Smooth muscle cell of the brain vasculature (primary cell): ENCODE measurements at places on chromosomes 13 and 19.

- DNase-seq, result no peak
Measured at GRCh38 chr19:35098413-35099049, 17.1 kb upstream of the FXYD3 start.

GRCh38 chr13:44140146-44140545 lies 233.5 kb upstream of the SERP2 start:
- DNase-seq, result no peak

- no peak for DNase-seq
Measured at GRCh38 chr19:18173572-18174288, at the start of gene IFI30. Gene IFI30, plus strand, starts transcription at chr19:18173813. Its CDS starts 29 bp downstream, at chr19:18173842.

DNA sequence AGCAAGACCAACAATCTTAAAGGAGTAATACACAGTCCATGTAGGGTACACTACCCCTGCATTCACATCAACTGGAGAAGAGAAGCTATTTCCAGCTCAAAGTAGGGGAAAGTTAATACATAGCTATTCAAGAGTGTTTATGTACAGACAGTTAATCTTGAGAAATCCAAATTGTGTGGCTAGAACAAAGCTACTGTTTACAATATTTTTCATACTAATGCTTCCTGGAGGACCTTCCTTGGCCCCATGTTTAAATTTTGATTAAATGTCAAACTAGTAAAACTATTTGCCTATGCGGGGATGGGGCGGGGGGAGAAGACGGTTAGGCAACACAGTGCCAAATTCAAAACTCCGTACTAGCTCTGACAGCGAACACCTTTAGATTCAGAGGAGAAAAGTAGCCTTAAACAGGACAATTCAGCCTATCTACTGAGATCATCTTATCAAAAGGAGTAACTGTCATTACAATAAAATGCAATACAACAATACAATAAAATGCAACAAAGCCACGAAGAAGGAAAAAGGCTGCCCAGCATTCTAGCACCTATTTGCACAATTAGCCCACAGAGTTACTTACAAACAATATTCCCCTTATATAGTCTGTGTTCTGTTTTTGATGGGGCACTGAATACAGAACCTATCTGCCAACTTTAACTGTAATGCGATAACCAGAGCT lies 29.1 kb downstream of the BRD4 start:
- no peak for DNase-seq

- DNase-seq, result no peak
Measured at GRCh38 chr19:29329460-29330134, 116.6 kb upstream of the UQCRFS1 start.

DNA sequence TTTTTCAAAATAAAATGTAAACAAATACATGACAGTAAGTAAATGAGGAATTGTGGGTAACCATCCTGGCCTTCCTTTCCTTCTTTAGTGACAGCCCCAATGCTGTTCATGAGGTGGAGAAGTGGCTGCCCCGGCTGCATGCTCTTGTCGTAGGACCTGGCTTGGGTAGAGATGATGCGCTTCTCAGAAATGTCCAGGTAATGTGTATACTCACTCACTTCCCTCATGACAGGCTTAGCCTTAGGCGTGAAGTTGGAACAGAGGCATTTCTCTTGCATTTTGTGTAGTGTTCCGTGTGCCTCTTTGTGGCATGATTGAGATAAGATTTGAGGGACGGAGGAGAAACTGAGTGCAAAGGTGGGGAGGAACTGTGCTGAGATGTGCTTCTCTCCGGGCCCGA lies 12.0 kb downstream of the NAXD start:
- no peak for DNase-seq

GRCh38 chr19:43700395-43701000 lies 15.4 kb upstream of the IRGC start:
- no peak for DNase-seq

DNA sequence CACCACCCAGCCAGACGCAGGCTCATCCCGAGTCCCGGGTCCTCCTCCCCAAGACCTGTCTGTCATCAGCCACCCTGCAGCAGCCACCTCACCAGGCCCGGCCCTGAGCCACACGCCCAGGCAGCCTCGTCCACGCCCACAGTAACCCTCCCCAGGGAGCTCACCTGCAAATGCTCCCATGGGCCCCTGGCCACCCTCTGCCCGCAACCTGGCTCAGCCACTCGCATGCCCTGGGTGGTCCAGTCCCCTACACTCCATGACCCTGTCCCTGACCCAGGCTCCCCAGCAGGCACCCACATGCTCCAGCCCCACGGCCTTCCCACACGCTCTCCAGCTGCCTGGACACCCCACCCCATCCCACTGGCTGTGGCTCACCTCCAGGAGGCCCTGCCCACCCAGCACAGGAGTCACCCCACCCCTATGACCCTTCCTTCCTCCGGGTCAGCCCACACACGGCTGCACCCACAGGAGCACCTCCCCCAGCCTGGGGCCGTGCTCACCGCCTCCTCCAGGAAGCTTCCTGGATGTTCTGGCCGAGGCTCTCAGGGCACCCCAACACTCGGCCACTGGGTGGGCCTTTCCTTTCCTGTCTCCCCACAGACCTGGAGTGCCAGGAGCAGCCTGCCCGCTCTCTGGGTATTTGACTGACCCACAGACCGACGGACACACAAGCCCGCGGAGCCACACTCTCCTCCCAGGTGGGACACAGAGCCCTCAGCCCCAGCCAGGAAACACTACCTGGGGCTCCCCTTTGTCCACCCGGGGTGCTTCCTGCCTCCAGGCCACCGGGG lies 3.6 kb downstream of the TMEM259 start:
- DNase-seq, result no peak

DNA sequence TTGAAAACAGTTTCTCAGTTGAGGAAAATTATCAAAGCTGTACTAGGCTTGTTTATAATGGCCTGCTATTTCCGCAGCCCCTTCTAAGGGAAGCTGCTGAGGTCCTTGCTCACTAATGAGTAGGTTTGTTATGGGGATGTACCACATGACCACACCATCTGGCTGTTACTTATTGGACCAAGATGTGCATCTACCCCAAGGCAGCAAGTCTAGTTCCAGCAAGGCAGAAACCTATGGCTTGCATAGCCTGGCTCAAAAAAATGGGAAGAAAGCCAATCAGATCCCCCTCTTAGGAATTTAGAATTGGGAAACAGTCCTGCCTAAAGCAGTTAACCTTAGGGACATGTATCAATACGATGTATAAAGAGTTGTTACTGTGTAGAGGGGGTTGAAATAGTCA lies 186.5 kb upstream of the SPRY2 start:
- DNase-seq, result no peak

GRCh38 chr13:73109288-73109899 lies 50.6 kb downstream of the KLF5 start:
- no peak for DNase-seq

DNA sequence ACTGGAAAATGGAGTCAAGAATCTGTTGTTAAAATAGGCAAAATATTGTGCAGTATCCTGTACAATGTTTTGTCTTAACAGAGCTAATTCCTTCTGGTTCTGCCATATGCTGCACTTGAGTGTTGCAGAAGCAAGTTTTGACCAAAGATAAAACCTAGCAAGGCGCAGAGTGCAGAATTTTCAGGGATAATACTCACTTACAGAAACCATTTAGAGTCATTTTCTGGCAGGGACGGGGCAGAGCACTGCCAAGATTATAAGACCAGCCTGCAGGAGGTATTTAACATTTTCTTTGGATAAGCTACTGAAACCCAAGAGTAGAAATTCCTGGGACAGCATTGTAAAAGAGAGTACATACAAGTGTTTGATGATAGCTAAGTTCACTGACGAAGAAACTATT lies 159.5 kb upstream of the EDNRB start:
- DNase-seq, result no peak

GRCh38 chr19:50383001-50383851 lies 921 bp upstream of the POLD1 start:
- DNase-seq, result no peak

GRCh38 chr13:60148918-60149317 lies 14.8 kb downstream of the DIAPH3 start:
- no peak for DNase-seq

- DNase-seq, result no peak
Measured at GRCh38 chr19:2016041-2016807, 710 bp upstream of the BTBD2 start.

GRCh38 chr13:21164631-21165030 lies 11.7 kb downstream of the SKA3 start:
- no peak for DNase-seq

- no peak for DNase-seq
Measured at GRCh38 chr13:71254384-71254783, 612.6 kb downstream of the DACH1 start.

- DNase-seq, result no peak
Measured at GRCh38 chr19:10855879-10856522, 7.8 kb downstream of the C19orf38 start.

- peak; percentile 60 for DNase-seq
Measured at GRCh38 chr13:39527961-39528660, 74.9 kb downstream of the LHFPL6 start.

DNA sequence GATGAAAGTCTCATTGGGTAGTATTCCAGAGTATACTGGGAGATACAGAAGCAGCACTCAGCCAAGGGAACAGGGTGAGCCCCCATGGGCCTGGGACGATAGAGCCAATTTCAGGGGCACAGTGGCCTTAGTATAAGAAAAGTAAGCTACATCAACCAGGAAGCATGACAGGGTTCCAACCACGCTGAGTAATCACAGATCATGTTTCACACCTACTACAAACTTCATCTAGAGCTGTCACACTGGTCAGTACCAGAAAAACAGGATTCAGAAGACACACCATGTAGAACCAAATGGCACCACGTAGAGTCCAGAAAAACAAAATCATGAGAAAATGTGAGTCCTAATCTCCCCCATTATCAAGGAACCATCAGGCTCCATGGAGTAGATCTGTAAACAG lies 1292.4 kb upstream of the MIR17HG start:
- no peak for DNase-seq

- DNase-seq, result no peak
Measured at GRCh38 chr13:100502446-100502845, 86.1 kb downstream of the GGACT start.

GRCh38 chr19:4776436-4777211 lies 14.9 kb upstream of the FEM1A start:
- DNase-seq, result no peak

DNA sequence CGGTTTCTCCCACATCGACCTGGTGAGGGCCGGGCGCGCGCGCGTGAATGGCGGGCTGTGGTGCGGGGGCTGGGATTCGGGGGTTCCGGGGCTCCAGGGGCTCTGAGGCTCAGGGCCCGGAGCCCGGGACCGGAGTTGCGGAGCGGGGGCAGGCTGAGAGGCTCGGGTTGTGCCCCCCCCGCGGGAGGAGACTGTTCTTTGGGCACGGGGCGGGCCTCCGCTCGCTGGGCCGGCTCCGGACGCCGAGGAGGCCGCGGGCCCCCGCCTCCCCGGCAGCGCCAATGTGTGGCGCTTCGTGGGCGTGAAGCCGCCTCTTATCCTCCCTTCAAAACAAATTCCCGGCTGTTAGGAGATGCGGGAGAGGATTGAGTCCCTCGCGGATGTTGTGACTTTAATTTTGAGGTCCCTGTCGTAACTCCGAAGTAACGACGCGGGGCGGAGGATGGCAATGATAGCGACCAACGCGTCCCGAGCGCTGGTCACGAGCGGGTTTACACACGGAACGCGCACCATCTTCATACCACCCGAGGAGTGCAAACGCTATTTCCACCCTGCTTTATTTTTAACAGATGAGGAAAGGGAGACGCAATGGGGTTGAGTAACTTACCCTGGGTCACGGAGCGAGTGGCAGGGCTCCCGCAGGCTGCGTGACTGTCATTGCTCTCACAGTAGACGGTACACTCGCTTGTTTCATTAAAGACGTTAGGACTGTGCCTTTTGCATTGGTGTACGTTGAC lies 536 bp downstream of the UBA2 start:
- no peak for DNase-seq

DNA sequence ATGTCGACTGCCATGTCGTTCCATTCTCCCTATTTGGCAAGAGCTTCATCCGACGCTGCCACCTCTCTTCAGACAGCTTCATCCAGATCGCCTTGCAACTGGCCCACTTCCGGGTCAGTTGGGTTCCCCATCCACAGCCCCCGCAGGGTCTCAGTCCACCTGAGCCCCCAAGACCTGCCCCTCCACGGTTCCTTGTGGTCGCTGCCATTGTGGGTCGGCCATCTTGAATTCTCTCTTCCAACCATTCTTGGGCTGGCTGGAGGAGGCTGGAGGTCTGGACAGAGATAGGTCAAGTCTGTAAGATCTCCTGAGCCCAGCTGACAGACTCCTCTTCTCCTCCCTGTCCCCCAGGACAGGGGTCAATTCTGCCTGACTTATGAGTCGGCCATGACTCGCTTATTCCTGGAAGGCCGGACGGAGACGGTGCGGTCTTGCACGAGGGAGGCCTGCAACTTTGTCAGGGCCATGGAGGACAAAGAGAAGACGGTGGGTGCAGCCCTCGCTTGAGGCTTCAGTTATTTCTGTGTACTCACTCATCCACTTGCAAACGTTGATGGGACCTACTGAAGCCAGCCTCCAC lies 19.5 kb downstream of the CPT1C start:
- no peak for DNase-seq

GRCh38 chr19:47063874-47064273 lies 15.4 kb upstream of the TMEM160 start:
- no peak for DNase-seq

GRCh38 chr13:82358284-82358683 lies 1524.0 kb downstream of the SLITRK1 start:
- no peak for DNase-seq

DNA sequence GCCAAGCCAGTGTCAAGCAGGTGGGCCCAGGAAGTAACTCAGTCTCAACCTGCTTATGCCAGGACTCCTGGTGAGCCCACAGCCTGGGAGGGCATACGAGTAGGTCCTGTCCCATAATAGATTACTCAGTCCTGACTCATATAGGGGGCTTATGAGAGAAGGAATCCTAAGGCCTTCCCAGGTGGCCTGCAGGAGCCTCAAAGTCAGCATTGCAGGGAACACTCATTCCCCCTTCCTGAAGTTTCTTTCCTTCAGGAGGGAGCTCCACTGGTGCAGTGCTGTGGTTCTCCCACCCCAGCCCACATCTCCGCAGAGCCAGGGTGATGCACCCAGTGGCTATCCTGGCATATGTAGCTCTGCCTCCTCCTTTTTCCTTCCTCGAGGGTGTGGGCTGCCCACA lies 137.3 kb downstream of the ZIC5 start:
- no peak for DNase-seq

- no peak for DNase-seq
Measured at GRCh38 chr13:70385852-70386251, 277.6 kb upstream of the KLHL1 start.

GRCh38 chr13:94280349-94280748 lies 199.1 kb downstream of the DCT start:
- peak; percentile 7 for DNase-seq
